ENCODE measurements at places on chromosomes 2 and 18.

GRCh38 chr2:173419506-173419905, 64.8 kb downstream of the CDCA7 start:
- no peak for DNase-seq

DNA sequence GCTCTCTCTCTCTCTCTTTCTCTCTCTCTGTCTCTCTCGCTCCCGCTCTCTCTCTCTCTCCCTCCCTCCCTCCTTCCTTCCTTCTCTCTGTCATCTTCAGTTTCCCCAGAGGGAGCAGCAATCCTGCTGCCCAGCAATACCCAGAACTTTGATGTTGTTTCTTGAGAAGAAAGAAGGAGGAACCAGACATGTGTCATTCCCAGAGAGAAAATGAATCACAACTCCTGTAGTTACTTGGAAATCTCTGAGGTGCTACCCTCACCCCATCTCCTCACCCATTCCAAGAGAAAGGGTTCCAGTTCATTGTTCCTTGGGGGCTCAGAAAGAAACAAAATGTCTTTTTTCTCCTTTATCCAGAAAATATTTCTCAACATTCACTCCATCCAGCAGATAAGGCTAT, 449.1 kb downstream of the TNS1 start:
- DNase-seq: no peak

DNA sequence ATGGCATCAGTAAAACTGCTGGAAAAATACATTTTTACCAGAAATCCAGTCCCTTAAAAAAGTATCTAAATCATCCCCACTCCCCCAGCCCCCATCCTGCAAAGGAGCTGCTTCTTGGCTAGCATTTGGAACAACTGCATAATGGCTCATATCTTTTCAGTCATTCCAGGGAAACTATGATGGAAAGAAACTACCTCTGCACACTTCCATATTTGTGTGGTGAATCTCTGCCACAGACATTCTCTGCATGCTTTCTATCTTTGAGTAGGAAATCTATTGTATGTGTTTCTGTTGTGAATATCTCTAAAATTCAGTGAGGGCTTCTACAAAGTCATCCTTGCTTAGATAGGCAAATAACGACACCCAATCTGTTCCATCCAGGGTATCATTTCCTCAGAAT, 632.3 kb downstream of the LRP1B start:
- peak; percentile 55 for DNase-seq

GRCh38 chr2:239662413-239663120, 261.7 kb upstream of the HDAC4 start:
- no peak for DNase-seq

DNA sequence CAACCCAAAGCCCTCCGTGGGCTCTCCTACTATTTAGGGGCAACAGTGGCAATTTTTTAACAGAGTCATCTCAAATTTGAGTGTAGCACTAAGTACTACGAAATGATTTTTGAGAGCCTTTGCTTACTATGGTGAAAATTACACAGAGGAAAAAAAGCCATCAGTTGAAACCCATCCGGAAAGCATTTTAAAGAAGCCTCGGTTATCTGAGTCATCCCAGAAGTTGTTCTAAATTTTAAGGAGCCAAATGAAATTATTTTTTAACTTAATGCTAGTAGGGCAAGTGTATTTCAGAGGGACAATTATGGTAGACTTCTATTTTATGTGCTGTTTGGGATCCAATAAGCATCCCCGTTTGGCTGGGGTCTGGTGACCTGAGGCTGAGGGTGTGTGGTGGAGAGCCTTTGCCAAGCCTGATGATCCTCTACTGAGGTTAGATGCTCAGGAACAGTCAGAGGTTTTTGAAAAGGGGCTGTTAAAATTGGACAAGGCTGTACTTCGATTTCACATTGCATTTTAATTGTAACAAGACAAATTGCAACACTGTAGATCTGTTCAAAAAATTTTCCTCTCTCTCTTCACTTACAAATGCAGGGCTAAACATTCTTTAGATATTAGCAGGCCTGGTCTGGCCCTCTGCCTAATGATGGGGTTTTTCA, 47.0 kb downstream of the RAPGEF4 start:
- DNase-seq: peak; percentile 94

- DNase-seq: no peak
These were observed 50.4 kb downstream of the PKP4 start for GRCh38 chr2:158507141-158507540.

- no peak for DNase-seq
These were observed 48.6 kb downstream of the KIAA2012 start for GRCh38 chr2:202121532-202122162.

DNA sequence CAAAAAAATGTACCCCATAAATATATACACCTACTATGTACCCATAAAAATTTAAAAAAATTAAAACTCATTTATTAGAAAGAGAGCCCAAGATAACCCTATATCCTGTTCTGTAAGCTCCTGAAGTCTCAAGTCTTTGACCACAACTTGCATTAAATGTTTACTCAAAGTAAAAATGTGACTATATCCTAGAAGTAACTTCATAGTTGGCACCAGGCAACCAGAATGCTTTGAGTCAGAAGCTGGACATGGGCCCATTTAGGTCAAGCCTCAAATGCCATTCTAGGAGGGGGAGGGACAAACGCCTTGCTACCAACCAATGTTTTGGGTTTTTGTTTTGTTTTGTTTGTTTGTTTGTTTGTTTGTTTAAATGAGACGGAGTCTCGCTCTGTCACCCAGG, 9.3 kb upstream of the TBC1D8 start:
- peak; percentile 29 for DNase-seq

GRCh38 chr2:174716785-174717184, 47.5 kb downstream of the CHRNA1 start:
- DNase-seq: no peak

GRCh38 chr2:181785691-181786344, 105.5 kb upstream of the NEUROD1 start:
- peak; percentile 75 for DNase-seq

DNA sequence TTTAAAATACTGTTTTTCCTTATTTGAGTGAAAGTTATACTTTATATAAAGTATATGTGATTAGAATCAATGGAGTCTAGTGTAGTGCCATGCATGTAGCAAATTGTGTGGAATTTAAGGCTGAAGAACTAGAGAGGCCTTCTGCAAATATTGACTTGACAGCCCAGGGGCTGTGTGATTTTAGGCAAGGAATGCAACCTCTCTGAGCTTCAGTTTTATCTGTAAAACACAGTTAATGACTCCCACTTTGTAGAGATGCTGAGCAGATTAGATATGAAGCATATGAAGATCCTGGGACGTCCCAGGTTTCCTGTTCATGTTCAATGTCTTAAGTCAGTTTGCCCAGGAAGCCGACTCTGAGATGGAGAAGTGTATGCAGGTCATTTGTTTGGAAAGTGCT, 83.4 kb upstream of the LTBP1 start:
- no peak for DNase-seq

- peak; percentile 54 for DNase-seq
These were observed 86.8 kb downstream of the VRK2 start for GRCh38 chr2:58133395-58133794.

GRCh38 chr2:172079416-172079815, 5.9 kb upstream of the DLX1 start:
- DNase-seq: no peak

DNA sequence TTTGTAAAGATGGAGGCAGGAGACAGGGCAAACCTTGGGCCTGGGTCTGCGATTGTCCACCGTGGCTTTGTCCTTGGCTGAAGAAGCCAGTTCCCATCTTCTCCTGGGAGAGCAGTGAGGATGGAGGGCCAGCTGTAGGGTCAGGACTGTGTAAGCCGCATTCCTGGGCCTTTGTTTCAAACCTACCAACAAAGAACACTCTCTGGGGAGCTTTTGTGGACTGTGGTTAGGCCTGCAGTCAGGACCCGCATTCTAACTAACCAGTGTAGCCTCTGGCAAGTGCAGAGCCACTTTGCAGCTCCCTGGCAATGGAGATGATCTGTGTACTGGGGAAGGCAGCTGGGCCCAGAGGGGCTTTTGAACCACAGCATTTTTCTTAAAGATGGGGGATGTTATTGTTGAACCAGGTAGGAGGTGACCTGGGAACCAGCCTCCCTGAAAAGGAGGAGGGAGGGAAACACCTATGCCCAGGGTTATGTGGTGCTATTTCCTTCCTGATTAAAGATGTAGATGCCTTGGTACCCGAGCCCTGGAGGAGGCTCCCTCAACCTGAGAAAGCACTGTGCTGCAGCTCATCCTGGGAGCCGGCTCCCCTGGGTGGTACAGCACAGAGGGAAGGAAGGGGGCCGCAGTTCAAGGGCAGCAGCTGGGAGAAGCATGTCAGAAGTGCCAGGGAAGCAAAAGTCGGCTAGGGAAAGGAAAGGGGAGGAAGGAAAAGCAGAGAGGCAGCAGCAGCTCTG, 12.7 kb upstream of the SMAD4 start:
- no peak for DNase-seq

DNA sequence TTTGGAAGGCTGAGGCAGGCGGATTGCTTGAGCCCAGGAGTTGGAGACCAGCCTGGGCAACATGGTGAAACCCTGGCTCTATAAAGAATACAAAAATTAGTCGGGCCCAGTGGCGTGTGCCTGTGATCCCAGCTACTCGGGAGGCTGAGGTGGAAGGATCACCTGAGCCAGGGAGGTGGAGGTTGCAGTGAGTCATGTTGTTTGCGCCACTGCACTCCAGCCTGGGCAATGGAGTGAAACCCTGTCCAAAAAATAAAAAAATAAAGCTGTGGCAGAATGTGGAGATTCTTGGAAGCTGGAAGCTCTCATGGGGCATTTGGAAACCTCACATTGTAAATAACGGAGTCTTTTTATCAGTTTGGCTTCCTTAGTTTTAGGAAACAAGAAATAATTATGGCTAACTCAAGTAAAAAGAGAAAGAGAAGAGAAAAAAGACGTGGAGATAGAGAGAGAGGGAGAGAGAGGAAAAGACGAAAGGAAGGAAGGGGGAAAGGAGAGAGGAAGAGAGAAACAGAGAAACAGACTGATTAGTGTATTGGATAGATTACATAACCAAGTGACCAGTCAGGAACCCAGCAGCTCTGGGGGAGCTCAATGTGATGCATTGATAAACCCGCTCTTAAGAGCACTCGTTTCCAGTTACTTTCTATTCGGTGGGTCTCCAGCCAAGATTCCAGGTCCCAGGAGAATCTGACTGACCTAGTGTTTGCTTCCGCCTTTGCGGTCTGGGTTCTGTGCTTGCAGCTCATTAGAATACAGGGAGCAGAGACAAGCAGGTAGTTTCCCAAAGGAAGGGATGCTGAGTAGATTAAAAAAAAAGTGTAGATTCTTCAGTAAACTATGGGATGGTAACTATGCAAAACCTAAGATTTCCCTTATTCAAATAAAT, 1.1 kb upstream of the SPAST start:
- peak; percentile 19 for DNase-seq

- no peak for DNase-seq
These were observed 265.4 kb downstream of the HRH4 start for GRCh38 chr18:24725644-24726415.

DNA sequence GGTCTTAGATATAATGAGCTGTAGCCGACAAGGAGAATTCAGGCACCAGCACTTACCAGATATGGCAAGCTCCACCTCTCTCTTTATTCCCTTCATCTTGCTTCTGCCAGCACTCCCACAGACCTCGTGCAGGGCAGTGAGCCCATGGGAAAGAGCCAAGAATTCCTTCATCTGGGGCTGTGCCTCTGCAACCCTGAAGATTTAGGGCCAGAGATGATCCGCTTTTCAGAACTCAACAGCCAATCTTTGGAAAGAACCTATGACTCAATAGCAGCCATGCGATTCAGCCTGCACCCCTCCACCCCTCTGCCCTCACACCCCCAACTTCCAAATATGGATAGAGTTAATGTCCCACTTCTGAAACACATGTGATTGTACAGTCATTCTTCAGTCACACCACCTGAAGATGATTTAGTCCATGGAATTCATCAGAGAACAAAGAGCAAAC, 533.7 kb upstream of the TNP1 start:
- DNase-seq: peak; percentile 96

DNA sequence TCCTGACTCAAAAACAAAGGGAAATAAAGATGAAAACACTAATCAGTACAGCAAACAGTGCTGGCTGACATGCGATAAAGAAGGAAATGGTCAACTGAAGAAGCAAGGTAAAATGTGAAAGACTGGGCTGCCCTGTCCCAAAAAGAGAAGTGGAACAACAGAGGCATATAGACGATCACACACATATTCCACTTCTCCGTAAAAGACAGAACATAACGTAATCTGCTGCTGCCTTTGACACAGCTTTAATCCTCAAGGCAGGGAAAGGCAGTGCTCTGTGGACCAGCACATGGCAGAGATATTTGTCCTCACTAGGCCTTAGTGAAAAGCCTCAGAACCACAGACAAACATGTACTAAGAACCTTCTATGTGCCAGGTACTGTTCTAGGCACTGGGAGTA, 24.3 kb upstream of the REL start:
- no peak for DNase-seq

DNA sequence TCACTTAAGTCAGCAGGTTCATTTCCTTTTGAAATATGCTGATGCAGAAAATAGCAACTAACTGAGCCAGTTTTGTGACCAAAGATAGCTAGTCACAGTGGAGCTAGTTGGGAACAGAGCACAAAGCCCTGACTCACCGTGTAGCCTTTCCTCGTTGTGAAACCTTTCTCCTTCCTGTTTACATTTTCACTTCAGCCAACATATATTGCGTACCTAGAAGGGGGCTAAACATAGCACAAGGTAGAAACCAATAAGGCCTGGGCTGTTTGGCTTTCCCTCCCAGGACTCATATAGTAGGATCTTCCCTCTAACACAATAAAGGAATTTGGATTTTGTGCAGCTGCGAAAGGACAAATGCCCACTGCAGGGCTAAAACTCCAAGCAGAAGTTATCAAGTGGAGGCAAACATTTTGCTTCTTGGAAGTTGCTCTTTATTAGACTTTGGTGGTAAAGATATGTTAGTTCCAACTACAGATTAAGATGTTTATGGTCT, 24.5 kb upstream of the LPIN2 start:
- DNase-seq: peak; percentile 90

- no peak for DNase-seq
These were observed 221.9 kb upstream of the COL3A1 start for GRCh38 chr2:188752311-188752710.

DNA sequence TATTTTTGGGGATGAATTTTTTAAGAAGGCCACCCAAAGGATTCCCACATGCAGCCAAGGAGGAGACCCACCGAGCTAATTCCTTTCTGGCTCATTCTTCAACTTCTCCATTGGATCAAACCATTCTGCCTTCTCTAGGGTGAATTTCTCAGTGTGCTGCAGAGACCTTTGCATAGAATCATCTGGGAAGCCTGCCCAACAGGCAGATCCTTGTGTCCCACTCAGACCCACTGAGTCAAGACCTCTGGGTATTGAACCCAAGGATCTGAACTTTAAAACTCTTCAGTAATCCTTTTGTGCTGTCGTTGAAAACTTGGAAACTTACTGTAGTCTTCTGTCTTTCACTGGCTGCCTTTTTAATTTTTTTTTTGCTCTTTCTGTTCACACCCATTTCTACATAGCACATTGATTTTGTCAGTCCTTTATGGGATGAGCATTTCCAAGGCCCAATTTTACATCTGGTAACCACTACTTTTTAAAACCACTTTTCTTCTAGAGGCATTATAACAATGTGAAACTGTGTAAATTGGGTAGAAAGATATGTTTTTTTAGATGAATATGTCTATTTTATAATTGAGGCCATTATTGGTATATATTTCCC, 120.2 kb downstream of the TSN start:
- no peak for DNase-seq
